Jurkat, Clone E6-1 (cell line): ENCODE measurements at places on chromosomes 6 and 20.
A peak's percentile ranks its signal among the peaks of the same experiment; 100 is the strongest.

GRCh38 chr6:124294574-124295200 lies 491.0 kb downstream of the NKAIN2 start:
- DNase-seq, result no peak

DNA sequence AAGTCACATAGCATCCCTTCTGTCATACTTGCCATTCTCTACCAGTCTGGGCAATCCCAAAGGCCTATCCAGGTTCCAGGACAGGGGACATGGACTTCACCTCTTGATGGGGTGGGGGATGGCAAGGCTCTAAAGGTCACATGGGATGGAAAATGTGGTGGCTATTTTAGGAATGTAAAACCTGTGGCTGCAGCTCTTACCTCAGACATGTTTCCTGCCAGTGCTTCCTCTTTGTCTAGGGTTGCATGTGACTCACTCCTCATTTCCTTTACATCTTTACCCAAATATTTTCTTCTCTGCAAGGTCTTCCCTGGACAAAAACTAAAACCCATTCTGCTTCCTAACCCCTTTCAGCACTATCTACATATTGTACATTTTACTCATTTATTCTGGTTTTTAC lies 135.7 kb downstream of the BTBD3 start:
- peak; percentile 15 for DNase-seq

- no peak for DNase-seq
Measured at GRCh38 chr6:139711804-139712585, 337.5 kb upstream of the CITED2 start.

DNA sequence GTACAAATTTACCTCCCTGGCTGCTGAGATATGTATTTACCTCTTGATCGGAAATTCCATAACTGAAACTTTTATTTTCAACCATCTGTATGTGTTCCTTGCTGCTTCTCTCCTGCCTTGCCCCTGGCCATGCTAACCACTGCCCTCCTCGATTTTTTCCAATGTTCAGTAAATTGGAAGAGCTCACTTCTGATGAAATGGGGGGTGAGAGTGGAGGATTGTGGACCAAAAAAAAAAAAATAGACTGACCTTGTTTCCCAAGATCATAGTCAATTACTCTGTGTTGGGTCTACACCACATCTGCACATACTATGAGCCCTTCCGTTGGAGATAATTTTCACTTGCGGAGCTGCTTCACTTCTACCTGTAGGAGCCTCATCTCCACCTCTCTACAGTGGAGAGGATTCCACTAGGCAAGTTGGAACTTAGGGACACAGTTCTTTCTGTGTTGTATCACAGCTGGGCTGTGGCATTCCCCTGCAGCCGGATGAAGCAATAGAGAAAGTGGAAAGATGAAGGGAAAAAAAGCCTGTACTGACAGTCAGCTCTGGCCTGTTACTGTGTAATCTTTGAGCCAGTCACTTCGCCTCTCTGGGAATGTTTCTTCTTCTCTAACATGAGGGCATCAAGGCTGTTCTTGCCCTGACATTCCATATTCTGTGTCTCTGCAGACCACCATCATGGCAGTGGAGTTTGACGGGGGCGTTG lies 1.6 kb downstream of the PSMB9 start:
- DNase-seq, result no peak

- DNase-seq, result no peak
Measured at GRCh38 chr20:3876676-3877075, 12.5 kb upstream of the PANK2 start.

GRCh38 chr6:56289721-56290120 lies 42.3 kb upstream of the COL21A1 start:
- DNase-seq, result no peak

GRCh38 chr6:137852346-137852745 lies 14.7 kb upstream of the TNFAIP3 start:
- DNase-seq, result no peak

GRCh38 chr20:32248043-32248442 lies 29.4 kb upstream of the KIF3B start:
- DNase-seq, result no peak

GRCh38 chr6:100118301-100118700 lies 124.3 kb upstream of the MCHR2 start:
- no peak for DNase-seq

GRCh38 chr6:38172739-38173410 lies 353.3 kb downstream of the ZFAND3 start:
- DNase-seq, result no peak

GRCh38 chr6:30903236-30903635 lies 4.8 kb upstream of the GTF2H4 start:
- no peak for DNase-seq

DNA sequence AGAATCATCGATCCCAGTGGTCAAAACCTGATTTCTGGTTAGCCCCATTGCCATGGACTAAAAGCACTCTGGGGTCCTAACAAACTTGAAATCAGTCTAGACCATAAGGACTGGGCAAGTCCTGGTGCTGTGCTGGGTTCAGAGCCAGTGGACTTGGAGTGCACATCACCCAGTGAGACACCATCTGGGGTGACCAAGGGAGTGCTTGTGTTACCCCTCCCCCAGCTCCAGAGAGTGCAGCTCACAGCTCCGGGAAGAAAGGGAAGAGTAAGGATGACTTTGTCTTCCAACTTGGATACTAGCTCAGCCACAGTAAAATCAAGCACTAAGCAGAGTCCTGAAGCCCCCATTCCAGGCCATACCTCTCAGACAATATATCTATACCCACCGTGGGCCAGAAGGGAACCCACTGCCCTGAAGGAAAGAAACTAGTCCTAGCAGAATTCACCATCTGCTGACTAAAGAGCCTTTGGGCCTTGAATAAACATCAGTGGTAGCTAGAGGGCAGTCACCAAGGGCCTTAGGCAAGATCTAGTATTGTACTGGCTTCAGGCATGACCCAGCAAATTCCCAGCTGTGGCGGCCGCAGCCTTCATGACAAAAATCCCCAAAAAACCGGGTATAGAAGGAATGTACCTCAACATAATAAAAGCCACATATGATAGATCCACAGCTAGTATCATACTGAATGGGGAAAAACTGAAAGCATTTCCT lies 153.5 kb upstream of the OGFRL1 start:
- no peak for DNase-seq

- peak; percentile 9 for DNase-seq
Measured at GRCh38 chr6:143164565-143165105, 103.9 kb downstream of the AIG1 start.

DNA sequence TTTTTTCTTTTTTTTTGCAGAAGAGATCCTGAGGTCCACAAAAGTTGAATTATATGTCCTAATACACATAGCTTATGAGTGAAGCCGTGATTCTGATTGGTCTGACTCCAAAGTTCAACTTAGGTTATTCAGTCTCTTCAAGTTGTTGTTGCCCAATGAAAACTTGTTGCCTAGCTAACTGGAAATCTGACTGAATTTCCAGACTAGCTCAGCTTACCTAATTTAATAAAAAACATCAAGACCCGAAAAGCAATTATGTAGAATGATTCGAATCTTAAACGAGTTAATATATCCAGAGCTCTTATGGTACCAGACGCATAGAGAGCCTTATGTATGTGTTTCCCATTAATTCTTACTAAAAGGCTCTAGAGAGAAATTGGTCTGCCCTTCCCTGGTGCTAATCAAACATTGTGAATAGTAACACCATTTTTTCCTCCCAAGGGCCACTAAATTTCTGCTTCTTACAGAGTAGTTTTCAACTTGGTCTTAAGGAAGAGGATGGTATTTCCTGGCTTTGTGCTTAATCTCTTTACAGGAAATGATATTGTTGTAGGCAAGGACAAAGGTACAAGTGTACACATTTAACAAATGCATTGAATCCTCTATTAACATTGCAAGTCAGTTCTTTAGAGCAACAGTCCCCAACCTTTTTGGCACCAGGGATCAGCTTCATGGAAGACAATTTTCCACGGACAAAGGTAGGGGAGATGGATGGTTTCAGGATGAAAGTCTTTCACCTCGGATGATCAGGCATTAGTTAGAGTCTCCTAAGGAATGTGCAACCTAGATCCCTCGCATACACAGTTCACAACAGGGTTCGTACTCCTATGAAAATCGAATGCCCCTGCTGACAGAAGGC lies 107.9 kb downstream of the TSHZ2 start:
- no peak for DNase-seq
